ENCODE measurements at places on chromosomes 2 and 18.

GRCh38 chr2:57979158-57979557 is 67.4 kb upstream of the VRK2 start:
- no peak for DNase-seq

- DNase-seq: no peak
These were observed 467.5 kb upstream of the CHST9 start for GRCh38 chr18:27652480-27653121.

DNA sequence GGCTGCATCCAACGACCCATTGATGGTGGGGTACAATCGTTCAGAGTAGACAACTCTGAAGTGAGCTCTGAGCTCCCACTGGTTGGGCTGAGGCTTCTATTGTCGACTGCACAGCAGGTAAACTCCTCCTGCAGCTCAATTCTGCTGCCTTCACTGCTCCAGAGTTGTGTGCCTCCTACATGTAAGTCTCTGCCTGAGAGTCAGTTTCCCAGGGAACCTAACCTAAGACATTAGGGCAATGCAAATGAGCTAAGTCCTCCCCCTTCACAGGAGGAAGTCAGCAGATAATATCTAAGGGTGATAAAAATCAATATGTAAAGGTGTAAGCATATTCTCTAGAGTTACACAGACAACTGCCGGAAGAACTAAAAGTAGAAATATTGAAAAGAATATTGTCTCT is 22.5 kb upstream of the ACYP2 start:
- DNase-seq: no peak

DNA sequence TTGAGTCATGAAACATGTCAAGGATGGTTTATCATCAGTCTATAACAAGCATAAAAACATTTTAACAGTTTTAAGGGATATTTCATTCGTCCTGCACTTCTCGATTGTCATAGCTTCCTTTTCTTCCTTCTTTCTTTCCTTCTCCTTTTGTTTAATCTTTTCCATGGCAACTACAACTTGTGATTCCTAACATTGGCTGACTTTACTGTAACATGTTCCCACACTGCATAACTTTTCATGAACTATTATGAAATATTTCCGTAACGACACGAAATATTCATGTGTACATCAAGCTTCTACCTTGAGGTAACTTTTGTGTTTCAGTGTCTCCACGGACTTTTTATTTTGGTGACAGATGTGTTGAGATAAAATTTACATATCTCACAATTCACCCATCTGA is 134.4 kb downstream of the ACTR3 start:
- no peak for DNase-seq

- no peak for DNase-seq
These were observed 200.7 kb upstream of the PXDN start for GRCh38 chr2:1944986-1945385.

GRCh38 chr2:201444746-201445465 is 6.4 kb downstream of the TRAK2 start:
- no peak for DNase-seq

GRCh38 chr2:157182204-157182709 is 75.2 kb upstream of the GALNT5 start:
- no peak for DNase-seq

GRCh38 chr2:129796225-129796624 is 183.2 kb upstream of the RAB6C start:
- no peak for DNase-seq

GRCh38 chr18:58105888-58106260 is 61.8 kb downstream of the NEDD4L start:
- no peak for DNase-seq

Data from T1000 (cell line).